NCI-H1694 treated with DMSO at 0.1 percent for 48 hours (cell line): ENCODE measurements at places on chromosomes 4 and X.

DNA sequence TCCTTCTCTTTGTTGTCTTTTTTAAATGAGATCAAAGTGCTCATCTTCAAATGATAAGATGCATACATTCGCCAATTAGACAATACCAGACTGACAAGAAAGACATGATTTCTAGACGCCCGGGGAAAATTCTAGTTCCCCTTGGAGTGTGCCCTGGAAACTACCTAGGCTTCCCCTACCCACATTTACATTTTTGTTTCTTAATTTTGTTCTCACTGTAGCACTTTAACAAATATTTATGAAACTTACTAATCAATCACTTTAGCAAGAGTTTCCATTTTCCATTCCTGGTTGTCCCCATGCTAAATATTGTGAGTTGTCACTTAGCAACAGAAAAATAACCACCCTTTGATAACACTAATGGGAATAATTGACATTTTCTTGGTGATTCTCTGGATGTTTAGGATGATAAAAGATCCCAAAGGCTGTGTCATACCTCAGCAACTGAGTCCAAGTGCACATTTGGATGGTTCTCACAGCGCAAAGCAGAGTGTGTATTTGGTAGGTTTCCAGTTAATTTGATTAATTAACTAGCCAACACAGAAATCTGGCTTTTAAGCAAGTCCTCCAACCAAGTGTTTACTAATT, 69.6 kb downstream of the FGFBP1 start:
- DNase-seq: no peak

- DNase-seq: no peak
Measured at GRCh38 chrX:130631011-130631410, 229.2 kb downstream of the RBMX2 start.

GRCh38 chr4:111359602-111360001, 736.7 kb upstream of the PITX2 start:
- no peak for DNase-seq

GRCh38 chr4:151659601-151660364, 101.0 kb downstream of the GATB start:
- DNase-seq: no peak

- DNase-seq: no peak
Measured at GRCh38 chrX:74248889-74249288, 55.1 kb upstream of the ZCCHC13 start.

DNA sequence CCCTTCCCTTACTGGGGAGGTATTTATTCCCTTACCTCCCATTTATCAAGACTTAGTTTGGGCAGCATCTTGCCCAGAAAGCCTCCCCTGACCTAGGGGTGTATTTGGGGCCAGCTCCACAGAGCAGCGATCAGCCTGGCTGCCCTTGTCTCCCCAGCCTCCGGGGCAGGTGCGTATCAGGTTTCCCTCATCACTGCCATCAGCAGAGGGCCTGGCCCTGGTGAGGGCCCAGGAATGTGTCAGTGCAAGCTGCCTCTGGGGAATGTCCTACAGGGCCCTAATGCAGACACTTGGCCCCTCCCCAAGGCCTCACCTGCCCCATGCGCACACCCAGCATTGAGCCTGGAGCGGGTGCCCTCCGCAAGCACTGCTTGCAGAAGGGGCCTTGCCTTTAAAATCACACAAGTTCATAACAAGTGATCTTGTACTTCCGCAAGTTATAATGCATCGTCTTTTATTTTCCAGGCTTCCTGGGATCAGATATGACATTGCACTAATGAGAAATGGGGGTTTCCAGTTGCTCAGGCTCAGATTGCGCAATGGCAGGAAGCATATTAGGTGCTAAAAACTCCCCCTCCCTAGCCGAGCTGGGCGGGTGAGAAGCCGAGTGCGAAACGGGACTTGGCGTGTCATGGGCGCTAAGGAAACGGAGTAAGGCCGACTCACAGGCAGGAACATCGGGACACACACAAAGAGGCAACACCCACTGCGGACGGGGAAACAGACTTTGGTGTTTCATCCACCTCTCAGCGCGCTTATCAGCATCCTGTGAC, 25.4 kb upstream of the AFAP1 start:
- DNase-seq: no peak

DNA sequence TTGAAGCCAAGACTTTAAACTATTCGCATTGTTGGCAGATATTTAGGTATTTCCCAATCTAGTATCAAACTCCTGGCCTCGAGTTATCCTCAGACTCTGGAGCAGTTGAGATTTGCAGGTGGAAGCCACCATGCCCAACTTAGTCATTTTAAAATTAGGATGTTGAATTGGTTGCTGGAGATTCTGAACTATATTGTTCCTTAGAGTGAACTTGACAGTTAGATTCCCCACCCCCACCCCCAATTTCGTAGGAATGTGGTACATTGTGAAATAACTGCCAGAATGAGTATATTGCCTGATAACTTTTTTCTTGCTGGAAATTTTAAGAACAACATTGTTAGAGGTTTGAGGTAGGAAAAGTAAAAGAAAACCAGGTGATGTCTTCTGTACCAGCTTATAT, 2.3 kb downstream of the NOCT start:
- no peak for DNase-seq

DNA sequence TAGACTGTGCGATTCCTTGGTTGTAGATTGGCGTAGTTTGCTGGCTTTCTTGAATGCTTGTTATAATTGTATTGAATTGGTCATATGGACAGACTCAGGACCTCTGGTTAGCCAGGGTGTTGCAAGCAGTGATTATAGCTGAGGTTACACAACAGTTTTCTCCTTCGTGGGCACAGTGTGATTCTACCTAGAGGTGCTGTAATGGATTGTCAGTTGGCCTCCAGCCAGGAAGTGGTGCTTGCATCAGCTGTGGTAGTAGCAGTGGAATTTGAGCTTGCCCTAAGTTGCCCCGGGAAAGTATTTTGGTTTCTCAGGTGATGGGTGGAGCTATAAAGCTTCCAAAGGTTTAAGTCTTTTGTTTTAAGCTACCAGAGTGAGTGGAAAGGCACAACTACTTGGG, 23.1 kb upstream of the GABRG1 start:
- DNase-seq: no peak
